ENCODE measurements at places on chromosomes 2 and 18.

- no peak for DNase-seq
Observed at GRCh38 chr2:57725337-57725947, 321.2 kb upstream of the VRK2 start.

GRCh38 chr2:166126007-166126639 is 1.7 kb downstream of the SCN1A start:
- DNase-seq: no peak

DNA sequence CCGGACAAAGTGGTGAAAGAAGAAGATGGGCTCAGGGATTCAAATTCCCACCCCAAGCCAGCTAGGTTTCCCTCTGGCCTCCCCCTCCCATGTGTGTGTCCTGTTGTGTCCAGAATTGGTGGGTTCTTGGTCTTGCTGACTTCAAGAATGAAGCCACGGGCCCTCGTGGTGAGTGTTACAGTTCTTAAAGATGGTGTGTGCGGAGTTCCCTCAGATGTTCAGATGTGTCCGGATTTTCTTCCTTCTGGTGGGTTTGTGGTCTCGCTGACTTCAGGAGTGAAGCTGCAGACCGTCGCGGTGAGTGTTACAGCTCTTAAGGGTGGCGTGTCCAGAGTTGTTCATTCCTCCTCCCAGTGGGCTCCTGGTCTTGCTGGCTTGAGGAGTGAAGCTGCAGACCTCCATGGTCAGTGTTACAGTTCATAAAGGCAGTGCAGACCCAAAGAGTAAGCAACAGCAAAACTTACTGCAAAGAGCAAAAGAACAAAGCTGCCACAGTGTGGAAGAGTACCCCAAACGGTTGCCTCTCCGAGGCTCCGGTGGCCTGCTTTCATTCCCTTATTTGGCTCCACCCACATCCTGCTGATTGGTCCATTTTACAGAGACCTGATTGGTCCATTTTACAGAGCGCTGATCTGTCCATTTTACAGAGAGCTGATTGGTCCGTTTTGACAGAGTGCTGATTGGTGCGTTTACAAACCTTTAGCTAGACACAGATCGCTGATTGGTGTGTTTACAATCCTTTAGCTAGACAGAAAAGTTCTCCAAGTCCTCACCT is 37.7 kb upstream of the KLF11 start:
- DNase-seq: no peak

DNA sequence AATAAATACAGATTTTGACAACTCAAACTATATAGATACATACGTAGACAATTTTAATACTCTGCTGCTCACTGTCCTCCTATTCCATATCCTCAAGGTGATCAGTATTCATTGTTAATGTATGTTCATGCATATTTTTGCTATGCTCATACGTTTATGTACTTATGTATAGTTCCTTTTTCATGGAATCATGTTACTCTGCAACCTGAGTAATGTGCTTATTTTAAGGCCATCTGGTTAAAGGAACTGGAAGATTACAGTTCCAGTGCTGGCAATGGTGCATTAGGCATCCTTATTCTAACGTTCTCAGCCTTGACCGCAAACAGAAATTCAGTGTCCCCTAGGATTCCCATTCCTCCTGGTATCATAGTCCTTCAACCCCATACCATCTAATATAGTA is 385.0 kb upstream of the TNP1 start:
- DNase-seq: no peak

DNA sequence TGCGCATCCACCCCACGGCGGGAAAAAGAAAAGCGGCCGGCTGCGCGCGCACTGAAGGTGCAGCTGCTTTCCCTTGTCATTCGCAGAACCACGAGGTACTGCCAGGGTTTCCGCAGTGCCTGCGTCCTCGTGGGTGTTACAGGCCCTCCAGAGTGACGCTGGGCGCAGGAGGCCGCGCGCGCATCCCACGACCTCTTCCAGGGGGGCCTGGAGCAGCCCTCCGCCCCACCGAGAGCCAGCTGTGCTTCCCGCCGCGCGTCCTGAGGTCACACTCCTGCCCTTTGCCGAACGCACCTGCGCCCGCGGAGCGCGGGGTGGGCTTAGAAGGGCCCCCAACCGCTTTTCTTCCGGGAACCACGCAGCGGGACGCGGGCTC is 378 bp upstream of the IAH1 start:
- DNase-seq: peak; percentile 34

- DNase-seq: no peak
Observed at GRCh38 chr2:240445961-240446663, 10.6 kb downstream of the GPC1 start.

DNA sequence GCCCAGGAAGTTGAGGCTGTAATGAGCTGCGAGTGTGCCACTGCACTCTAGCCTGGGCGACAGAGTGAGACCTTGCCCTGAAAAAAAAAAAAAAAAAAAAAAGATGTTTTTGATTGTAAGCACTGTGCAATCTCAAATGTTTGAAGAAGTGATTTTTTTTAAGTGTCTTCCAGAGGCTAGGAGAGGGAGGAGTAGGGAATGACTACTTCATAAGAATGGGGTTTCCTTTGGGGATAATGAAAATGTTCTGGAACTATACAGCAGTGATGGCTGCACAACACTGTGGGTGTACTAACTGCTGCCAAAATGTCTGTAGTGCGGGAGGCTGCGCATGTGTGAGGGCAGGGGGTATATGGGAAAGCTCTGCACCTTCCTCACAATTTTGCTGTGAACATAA is 83.7 kb downstream of the MCFD2 start:
- DNase-seq: no peak

GRCh38 chr2:189363559-189363958 is 77.7 kb upstream of the WDR75 start:
- DNase-seq: no peak

DNA sequence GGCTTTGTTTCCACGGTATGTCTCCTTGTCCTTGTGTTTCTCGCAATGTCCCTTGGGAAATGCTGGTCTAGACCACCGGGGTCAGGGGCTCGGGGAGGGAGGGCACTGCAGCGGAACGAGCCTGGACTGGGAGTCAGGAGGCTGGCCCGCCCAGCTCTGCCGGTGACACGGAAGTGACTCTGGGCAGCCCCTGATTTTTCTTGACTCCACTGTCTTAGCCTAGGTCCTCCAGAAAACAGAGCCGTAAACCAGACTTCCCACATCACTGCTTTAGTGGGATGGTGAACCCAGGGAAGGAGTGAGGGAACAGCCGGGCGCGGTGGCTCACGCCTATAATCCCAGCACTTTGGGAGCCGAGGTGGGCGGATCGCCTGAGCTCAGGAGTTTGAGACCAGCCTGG is 144.2 kb downstream of the ASB1 start:
- DNase-seq: no peak

GRCh38 chr2:66748939-66749338 is 314.0 kb downstream of the MEIS1 start:
- no peak for DNase-seq

DNA sequence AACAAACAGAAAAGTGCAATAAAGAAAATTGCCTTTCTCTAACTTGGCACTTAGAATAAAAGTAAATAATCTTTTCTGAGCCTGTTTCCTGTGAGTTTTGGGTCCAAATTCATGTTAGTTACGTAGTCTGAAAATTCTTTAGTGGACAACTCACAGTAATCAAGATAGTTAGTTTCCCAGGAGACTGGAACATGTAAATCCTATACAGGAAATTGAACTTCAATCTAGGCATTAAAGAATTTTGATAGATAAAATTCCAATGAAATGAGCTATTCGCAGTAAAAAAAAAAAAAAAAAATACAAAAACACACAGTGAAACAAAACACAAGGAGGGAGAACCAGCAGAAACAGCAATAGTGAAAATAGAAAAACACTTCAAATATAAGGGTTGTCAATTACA is 83.8 kb upstream of the REG3G start:
- DNase-seq: no peak

DNA sequence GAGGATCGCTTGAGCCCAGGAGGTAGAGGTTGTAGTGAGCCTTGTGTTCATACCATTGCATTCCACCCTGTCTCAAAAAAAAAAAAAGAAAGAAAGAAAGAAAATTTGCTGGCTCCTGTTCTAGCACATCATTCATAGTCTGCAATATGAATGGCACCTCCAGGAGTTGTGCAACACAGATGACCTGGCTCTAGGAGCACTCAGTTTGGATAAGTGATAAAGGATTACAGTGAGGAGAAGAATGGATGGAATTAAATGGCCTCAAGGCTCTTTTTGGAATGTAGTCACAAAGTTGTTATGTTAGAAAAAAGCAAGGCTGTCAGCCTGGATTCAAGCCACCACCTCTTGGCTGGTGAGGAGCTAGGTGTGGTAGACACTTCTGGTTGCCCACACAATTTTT is 21.5 kb upstream of the SPRED2 start:
- DNase-seq: no peak

- DNase-seq: no peak
Observed at GRCh38 chr2:101361121-101361520, 26.2 kb downstream of the CREG2 start.

DNA sequence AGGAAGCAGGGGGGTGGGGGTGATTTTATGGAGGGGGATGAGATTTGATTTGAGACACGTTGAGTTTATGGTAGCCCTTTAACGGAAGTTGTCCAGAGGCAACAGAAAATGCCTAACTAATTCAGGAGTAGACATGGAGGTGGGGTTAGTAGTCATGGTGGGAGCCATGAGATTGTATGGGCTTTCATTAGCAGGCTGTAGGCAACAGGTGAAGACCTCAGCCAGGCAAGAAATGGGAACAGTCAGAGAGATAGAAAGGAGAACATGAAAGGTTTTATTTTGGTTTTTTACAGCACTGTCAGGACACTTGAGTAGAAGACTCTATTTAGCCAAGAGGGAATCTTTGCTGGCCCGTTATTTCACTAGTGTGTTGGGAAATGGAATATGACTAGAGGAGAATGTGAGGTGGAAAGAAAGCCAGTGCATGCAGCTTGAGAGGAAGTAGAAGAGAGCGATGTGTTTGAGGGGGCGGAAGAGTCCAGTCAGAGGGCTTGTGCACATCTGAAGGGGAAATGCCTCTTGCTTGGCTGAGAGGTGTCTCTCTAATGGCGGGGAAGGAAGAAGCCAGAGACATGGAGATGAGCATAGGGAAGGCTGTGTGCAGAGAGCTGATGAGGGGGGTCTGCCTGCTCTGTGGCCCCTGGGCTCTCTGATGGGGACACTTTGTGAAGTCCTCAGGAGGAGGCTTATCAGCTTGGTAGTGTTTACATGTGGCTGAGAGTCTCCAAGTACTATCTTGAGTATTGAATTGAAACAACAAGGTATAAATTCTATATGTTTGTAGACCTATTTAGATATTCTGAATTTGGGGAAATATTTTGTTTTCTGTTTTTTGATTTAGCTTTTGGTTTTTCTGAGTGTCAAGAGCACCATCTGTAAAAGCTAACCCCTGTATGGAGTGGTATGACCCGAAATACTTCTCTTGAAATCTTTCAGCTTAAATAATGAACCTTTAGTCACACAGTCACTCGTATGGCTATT is 66.9 kb upstream of the ITM2C start:
- no peak for DNase-seq

DNA sequence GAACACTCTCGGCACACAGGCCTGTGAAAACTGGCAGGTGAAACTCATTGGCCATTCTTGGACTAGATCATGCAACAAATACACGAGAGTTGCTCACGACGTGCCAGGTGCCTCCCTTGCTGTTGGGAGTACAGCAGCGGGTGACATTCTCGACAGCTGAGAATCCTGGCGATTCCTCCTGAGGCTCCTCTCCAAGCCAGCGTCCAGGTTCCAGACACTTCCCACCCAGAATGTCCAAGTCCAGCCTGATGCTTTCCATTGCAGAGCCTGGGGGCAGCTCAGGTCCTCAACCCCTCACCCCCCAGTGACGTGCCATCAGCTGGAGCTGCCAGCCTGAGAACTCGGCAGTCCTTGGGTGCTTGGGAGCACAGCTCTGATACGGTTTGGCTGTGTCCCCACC is 124.2 kb downstream of the PXDN start:
- DNase-seq: no peak

DNA sequence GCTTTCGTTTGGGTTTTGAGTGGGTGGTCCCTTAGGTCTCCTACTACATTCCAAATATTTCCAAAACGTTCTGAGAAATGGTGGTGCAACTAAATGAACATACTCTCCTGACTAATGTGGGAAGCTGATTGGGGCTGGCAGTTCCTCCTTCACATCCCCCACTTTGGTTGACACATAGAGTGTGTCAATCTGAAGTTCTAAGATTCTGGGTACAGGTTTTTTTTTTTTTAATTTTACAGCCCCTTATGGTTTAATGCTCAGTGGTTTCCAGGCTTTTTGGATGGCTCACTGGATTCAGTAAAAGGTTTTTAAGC is 58.4 kb upstream of the ITGB6 start:
- no peak for DNase-seq

DNA sequence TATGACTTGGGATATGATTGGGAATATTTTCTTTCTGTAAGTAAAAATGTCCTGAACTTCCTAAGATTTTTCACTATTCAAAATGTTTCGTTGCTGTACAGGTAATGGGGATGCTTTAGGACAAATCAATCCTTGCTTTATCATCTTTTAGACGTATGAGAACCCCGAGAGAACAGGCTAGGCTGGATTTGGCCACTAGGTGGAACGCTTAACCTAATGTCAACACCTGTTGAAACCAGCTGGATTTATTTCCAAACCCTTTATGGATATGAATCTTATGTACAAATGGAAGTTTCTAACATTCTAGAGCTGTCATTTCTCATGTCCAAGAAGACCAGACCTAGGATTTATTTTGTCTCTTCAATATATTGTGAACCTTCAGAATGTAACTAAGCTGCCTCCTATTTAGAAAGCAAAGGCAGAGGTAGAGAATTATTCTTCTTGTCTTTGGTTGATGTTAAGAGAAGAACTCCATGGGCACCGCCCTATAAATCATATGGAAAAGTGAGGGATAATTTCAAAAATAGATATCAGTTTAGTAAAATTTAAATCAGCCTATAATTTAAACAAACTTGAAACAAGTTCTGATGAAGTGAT is 96.7 kb downstream of the PMAIP1 start:
- DNase-seq: no peak

- DNase-seq: no peak
Observed at GRCh38 chr2:102025583-102026267, 34.0 kb downstream of the IL1R2 start.

DNA sequence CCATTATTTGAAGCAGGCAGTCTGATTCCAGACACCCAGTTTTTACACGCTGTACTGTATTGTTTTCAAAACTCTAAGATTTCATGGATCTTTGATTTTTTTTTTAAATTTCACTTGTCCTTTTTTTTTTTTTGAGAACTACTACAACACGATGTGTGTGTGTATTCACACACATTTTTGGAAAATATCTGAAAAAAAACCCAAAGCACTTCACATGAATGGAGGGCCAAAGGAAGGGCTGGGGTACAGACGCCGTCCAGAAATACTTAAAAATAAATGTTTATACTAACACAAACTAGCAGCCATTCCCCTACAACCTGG is 314 bp upstream of the SSB start:
- no peak for DNase-seq

DNA sequence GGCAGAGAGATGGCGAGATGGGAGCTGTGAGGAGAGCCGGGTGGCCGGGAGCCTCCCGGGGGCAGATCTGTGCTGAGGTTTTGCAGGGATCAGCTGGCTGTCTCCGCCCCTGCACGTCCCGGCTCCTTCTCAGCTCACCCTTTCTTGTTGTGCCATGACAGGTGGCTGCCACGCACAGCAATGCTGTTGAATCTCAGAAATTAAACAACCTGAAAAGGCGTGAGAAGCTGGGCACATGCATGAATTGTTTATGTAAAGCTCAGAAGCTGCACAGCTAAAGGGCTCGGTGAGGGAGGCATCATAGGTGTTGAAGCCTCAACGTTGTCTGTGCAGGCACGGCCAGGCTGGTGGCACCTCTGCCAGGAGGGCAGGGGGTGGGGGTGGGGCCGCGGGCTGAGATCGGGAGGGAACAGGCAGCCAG is 858 bp upstream of the RTP5 start:
- no peak for DNase-seq

- DNase-seq: no peak
Observed at GRCh38 chr18:57154191-57154830, 7.4 kb downstream of the BOD1L2 start.

GRCh38 chr2:72745679-72746368 is 80.0 kb downstream of the EXOC6B start:
- no peak for DNase-seq

Measured in stimulated activated CD8-positive, alpha-beta memory T cell treated with anti-CD3 and anti-CD28 coated beads, Interleukin-4, amount 100 ng/mL, for 4 hours (primary cell).